ENCODE measurements at places on chromosomes 2 and 18. TPM values are rescaled to one million over a fixed set of nuclear protein-coding genes. Genes with fewer than 3 reads are reported as not detected.
A peak's percentile ranks its signal among the peaks of the same experiment; 100 is the strongest.

GRCh38 chr2:85952196-85952734 is 63.5 kb upstream of the ST3GAL5 start:
- DNase-seq = no peak

DNA sequence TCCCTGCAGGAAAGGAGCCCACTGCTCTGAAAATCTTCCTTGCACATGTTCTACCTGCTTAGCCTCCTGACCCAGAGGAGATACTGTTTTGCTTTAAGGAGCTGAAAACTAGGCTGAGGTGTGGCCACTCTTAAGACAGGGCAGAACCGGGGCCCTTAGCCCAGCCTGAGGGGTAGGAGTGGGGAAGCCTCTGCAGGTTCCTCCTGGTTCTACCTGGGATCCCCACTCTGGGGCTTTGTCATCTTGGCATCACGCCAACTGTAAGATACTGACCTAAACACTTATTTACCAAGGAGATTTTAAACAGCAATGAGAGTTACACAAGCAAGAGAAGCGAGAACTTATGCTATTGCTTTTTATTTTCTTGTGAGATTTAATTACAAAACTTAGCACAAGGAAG is 86.9 kb downstream of the KCTD1 start:
- DNase-seq = no peak

- no peak for DNase-seq
Measured at GRCh38 chr2:96146881-96147592, 1.8 kb upstream of the DUSP2 start.

DNA sequence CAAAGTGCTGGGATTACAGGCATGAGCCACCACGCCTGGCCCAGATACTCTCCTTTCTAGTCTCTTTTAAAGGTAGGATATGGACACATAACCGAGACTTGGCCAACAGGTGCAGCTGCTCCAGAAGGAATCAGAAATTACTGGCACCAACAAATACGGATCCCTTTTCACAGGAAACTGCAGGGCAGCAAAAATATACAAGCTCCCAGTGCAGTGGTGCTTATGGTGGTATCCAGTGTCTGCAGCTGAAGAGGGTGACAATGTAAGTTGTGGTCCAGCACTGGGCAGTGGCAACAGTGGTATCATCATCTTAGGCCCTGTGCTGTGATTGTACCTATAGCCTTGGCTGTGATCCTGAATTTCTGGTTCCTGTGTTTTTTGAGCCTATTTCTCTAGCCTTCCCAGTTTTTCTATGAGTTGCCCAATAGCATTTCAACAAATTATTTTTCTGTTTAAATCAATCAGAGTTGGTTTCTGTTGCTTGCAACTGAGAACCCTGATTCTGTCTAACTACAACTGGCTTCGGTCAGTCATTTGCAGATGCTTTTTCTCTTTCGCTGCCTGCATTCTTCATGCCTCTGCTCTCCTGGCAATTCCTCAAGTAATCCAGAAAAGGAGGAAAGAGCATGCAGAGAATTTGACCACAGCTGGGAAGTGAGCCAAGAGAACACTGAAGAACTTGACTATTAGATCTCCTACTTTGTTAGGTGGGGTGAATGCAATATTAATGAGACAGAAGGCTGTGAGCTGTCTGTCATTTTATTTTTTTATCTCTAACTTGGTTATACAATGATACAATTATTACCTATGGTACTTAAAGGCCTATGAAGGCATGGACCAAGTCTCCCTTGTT is 30.8 kb upstream of the EML4 start:
- DNase-seq = no peak

DNA sequence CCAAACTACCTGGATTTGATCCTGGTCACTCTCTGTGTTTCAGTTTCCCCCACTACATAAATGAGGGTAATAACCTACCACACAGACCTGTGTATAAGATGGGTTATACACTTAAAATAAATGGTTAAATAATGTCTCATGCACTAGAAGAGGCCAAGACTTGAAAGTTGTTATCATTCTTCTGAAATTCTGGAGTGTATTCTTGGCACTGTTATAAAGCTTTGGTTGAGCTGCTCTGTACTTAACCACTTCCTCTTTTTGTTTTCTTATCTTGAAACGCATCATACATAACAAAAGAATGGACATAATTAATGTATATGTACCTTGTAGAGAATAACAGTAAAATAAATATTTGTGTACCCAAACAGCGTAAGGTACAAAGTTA is 281.0 kb downstream of the AFF3 start:
- no peak for DNase-seq

DNA sequence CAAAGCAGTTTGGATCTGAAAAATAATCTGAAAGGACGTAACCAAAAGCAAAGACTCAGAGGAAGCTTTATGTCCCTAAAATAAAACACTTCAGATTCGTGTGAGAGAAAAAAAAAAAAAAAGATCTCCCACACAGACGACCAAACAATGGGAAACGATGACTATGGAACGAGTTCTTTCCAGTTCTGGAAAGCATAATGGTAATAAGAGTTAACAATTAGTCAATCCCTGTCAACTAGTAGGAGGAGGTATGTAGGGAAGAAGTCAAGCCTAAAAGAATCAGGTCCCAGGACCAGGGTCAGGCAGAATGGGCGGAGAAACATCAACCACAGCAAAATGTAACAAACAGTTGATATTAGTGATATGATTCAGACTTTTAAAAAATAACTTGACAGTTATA is 170.3 kb upstream of the SETBP1 start:
- no peak for DNase-seq

DNA sequence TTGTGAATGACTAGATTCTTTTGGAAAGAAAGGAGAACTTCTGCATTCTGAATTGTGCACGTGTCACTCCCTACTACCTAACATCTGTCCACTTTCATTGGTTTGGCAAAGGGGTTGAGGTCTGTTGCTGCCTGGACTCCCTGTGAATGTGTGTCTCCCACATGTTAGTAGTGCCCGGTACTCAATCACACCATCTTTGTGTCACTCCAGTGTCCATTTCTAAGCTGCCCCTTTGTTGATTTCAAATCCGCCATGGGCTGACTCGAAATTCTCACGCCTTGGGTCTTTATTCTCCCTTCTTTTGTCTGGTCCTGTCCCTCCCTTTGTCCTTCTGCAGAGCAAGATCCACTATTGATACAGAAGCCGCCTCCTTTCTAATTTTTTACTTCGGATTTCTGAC is 7.5 kb downstream of the DPYSL5 start:
- no peak for DNase-seq

DNA sequence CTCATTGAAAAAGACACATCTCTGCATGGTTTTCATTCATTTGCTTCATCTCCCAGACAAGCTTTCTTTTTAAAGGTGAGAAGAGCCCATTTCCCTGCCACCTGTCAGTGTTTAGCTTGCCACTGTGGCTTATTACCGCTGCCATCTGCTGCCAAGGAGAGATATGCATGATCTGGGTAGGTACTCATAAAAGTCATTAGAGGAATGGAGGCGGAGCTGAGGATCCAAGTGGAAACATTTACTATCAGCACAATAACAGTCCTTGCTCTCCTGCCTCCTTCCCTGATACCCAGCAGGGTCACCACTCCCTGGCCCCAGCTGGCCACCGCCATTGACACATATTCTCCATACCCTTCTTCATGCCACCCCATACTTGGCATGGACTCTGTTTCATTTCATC is 390.4 kb downstream of the TSN start:
- no peak for DNase-seq

GRCh38 chr18:29271501-29271900 is 1094.6 kb upstream of the CDH2 start:
- no peak for DNase-seq

DNA sequence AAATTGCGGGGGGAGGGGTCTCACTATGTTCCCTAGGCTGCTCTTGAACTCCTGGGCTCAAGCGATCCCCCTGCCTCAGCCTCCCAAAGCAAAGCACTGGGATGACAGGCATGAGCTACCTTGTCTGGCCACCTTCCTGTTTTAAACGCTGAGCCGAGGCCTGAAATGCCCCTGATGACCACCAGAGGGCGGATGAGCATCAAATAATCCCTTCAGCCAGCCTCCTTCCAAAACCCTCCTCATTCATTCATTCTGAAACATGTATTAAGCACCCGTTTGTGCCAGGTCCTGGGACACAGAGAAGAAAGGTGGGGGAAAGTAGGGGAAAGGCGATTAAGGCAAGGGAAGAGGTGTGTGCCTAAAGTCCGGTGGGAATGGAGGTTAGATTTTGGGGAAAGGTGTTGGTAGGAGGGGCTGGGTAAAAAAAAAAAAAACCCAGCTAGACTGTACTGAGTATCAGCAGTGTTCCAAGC is 30.7 kb upstream of the PTMA start:
- peak; percentile 73 for DNase-seq

DNA sequence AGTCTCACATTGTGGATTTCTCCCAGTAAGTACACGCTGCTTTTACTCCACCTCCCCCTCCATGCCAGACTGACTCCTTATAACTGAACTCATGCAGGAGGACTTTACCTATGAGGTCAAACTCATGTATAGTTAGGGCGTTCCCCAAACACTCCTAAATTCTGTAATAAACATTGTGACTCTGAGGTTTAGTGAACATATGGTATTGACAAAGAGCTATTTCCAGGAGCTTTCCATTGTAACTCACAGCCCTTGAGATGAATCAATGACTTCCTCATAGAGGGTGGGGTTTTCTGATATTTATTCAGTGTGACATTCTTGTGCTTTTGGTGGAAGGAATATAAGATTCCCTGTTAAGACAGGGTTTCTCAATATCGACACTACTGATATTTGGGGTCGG is 337.4 kb upstream of the SLC14A2 start:
- no peak for DNase-seq

DNA sequence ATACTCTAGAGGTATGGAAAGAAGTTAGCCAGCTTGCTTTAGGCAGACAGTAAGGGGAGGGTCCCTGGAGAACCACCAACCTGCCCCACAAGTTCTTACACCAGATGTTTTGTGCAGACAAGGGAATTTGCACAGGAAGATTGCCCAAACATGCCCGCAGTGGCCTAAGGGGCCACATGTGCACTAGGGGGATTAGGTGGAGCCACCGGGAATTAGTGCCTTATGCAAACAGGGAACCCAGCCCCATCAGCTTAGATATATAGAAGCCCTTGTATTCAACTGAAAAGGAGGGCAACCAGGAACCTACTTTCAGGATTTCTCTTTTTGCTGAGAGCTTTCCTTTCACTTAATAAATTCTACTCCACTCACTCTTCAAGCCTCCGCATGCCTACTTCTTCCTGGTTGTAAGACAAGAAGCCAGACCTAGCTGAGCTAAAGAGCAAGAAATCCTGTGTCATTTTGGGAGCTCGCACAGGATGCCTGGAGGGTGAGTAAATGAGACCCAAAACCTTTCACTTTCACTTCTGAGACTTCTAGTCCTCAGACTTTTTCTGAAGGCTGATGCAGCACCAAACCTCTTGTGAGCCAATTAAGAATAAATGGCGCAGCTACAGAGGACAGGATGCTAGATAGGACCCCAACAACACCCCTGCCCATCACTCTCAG is 146.3 kb downstream of the GCA start:
- no peak for DNase-seq

GRCh38 chr2:5894355-5894754 is 202.2 kb downstream of the SOX11 start:
- no peak for DNase-seq

- no peak for DNase-seq
Measured at GRCh38 chr2:3626118-3626811, 31.4 kb downstream of the COLEC11 start.

DNA sequence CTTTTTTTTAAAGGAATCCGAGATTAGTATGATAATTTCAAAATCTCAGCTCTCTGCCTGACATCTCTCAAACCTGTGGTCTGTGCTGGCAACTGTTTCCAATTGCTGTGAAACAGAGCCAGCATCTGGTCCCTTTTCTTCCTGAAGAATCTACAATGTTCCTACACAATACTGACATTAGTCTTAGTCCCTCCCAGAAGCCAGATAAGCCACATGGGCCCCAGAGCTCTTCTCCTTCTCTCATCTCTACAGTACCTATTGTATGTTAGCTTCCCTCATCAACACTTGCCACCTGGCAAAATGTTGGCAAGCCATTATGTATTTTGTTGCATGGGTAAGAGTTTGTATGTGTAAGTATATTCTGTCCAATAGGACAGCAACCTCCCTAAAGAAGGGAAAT is 62.9 kb upstream of the CDKL4 start:
- DNase-seq = no peak

DNA sequence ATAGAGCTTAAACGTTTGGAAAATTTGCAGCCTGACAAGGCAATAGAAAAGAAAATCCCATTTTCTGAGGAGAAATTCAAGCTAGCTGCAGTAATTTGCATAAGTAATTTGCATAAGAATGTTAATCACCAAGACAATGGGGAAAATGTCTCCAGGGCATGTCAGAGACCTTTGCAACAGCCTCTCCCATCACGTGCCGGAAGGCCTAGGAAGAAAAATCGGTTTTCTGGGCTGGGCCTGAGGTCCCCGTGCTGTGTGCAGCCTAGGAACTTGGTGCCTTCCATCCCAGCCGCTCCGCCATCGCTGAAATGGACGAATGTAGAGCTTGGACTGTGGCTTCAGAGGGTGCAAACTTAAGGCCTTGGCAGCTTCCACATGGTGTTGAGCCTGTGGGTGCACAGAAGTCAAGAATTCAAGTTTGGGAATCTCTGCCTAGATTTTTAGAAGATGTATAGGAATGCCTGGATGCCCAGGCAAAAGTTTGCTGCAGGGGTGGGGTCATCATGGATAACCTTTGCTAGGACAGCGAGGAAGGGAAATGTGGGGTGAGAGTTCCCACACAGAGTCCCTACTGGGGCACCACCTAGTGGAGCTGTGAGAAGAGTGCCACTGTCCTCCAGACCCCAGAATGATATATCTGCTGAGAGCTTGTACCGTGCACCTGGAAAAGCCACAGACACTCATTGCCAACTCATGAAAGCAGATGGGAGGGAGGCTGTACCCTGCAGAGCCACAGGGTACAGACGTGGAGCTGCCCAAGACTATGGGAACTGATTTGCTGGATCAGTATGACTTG is 164.6 kb downstream of the GULP1 start:
- DNase-seq = no peak

DNA sequence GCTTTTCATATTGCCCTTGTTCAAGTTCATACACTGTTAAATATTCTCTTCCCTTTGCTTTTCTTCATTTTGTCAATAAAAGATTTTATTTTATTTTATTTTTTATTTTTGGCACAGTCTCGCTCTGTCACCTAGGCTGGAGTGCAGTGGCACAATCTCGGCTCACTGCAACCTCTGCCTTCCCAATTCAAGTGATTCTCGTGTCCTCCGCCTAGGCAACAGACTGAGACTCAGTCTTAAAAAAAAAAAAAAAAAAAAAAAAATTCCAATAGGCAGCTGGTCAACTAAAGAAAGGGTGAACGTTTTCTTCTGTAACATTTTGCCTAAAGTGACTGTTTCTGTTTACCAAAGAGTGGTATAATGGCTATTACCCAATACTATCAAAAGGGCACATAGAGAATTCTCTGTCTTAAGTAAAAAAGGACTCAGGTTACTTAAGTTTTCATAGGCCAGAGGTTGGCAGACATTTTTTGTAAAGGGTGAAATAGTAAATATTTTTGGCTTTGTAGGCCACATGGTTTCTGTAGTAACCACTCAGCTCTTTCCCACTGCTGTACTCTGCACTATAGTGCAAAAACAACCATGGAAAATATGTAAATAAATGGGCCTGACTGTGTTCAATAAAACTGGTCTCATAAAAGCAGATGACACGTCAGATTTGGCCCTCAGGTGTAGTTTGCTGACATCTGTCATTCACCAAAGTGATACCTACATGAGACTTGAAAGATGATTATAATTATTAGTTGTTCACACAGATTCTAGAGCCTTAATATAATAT is 113.4 kb downstream of the MIB1 start:
- no peak for DNase-seq

LBH gene
- 1.2 TPM for total RNA-seq

CMPK2 gene
- total RNA-seq = 1.5 TPM

CYP20A1 gene
- total RNA-seq = 10.0 TPM

SPP2 gene
- not detected for total RNA-seq

TMEM247 gene
- not detected for total RNA-seq

SERPINB4 gene
- not detected for total RNA-seq

PLGLB2 gene
- 0.91 TPM for total RNA-seq

CD8B gene
- total RNA-seq = 0.47 TPM

Measured in HCT116 (cell line).